CD4-positive, alpha-beta T cell (primary cell): ENCODE measurements at places on chromosomes 3 and 15. TPM values are rescaled to one million over a fixed set of nuclear protein-coding genes. Genes with fewer than 3 reads are reported as not detected.
A peak's percentile ranks its signal among the peaks of the same experiment; 100 is the strongest.

DLL4 gene
- total RNA-seq = 0.14 TPM

PLSCR5 gene
- total RNA-seq = not detected

FANCD2OS gene
- total RNA-seq = not detected

SOX14 gene
- not detected for total RNA-seq

MAGI1 gene
- total RNA-seq = not detected

SH2D7 gene
- total RNA-seq = not detected

GOLGA6L4 gene
- total RNA-seq = 2.9 TPM

CTDSPL gene
- total RNA-seq = 1.5 TPM

LMOD3 gene
- not detected for total RNA-seq

GRCh38 chr3:175518459-175518858, 659.3 kb downstream of the NAALADL2 start:
- no peaks in the 10 kb centered on the region for H3K27me3 ChIP-seq
- H3K4me3 ChIP-seq = no peak overlapping the region
- no peaks in the 10 kb centered on the region for H3K4me1 ChIP-seq
- no peak overlapping the region for H3K27ac ChIP-seq

GRCh38 chr3:127652246-127652995, 20.3 kb upstream of the ABTB1 start:
- H3K36me3 ChIP-seq = no peaks in the 10 kb centered on the region
- DNase-seq = peak; percentile 70
- H3K27me3 ChIP-seq = no peaks in the 10 kb centered on the region
- H3K27ac ChIP-seq = no peak overlapping the region
- peaks cover 4% of the 10 kb centered on the region for H3K4me1 ChIP-seq

DNA sequence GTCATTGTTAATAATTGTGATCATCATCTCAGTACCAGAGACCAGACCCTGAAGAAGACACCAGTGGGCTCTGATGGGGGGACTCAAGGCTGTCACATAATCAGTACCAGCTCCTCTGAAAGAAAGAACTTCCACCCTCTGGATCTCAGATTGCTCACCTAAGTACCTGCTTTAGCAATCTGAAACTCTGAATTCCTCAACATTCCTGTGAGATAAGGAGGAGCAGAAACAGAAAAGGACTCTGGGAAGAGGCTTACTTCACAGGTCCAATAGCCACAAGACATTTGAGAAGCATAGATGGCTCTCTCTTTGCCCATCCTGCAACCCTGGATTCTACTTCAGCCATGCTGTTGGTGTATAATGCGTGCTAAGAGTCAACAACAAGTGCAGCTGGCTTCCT, 44.0 kb upstream of the OXTR start:
- H3K4me3 ChIP-seq = no peak overlapping the region
- no peaks in the 10 kb centered on the region for H3K36me3 ChIP-seq
- H3K27me3 ChIP-seq = no peaks in the 10 kb centered on the region
- no peak for DNase-seq
- H3K4me1 ChIP-seq = no peaks in the 10 kb centered on the region

DNA sequence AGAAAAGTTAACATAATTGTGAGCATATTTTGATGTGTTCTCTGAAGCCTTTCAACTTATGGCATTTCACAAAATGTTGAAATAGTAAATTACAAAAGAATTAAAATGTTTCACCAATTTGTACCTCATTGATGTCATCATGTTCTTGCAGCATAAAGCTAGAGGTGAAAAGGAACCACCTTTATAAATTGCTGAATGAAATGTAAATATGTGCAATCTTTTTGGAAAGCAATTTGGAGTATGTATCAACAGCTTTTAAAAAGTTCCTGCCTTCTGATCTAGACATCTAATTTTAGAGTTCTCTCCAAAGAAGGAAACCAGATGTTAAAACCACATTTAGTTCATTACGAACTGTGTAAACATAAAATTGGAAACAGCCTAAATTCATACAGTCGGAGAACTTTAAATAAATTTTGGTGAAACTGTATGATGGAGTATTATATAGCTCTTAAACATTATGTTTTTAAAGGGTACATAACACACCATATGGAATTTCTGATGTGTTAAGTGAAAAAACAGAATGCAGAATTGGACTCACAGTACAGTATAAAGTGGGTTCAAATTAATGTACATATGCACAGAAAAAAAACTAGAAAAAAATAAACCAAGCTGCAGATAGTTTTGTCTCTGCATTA, 311.2 kb upstream of the NAALADL2 start:
- no peaks in the 10 kb centered on the region for H3K36me3 ChIP-seq
- H3K27me3 ChIP-seq = no peaks in the 10 kb centered on the region
- no peak overlapping the region for H3K27ac ChIP-seq

- H3K4me1 ChIP-seq = no peaks in the 10 kb centered on the region
- H3K36me3 ChIP-seq = peaks cover 82% of the 10 kb centered on the region
- H3K27me3 ChIP-seq = no peaks in the 10 kb centered on the region
- no peak overlapping the region for H3K27ac ChIP-seq
- DNase-seq = no peak
Measured at GRCh38 chr3:101732240-101732641, 7.8 kb downstream of the CEP97 start.

DNA sequence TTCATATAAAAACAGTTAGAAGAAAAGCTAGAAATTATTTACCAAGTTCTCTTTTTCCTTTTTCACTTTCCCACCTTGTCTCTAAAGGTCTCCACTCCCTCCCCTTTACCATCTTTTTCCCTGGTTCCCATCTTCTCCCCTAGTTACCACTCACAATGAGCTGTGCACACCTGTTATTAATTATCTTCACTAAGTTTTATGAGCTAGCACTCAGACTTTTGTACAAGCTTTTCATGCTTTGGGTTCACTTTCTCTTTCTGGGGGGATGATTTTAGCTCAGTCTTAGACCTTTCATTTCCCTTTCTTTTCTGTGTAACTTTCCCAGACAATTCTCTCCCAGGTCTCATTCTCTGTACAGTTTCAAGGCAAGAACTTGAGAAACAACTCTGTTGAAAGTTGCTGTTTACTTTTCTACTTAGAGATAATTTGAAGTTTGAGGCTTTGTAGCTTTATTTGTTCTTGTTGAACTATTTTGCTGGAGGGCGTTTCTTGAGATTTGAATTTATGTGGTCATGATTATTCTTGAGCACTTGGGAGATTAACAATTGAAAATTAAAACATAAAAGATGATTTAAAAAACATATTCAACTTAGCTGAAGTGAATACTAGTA, 24.0 kb upstream of the AADAC start:
- no peak overlapping the region for H3K4me3 ChIP-seq
- no peaks in the 10 kb centered on the region for H3K27me3 ChIP-seq
- no peak for DNase-seq
- H3K36me3 ChIP-seq = no peaks in the 10 kb centered on the region

DNA sequence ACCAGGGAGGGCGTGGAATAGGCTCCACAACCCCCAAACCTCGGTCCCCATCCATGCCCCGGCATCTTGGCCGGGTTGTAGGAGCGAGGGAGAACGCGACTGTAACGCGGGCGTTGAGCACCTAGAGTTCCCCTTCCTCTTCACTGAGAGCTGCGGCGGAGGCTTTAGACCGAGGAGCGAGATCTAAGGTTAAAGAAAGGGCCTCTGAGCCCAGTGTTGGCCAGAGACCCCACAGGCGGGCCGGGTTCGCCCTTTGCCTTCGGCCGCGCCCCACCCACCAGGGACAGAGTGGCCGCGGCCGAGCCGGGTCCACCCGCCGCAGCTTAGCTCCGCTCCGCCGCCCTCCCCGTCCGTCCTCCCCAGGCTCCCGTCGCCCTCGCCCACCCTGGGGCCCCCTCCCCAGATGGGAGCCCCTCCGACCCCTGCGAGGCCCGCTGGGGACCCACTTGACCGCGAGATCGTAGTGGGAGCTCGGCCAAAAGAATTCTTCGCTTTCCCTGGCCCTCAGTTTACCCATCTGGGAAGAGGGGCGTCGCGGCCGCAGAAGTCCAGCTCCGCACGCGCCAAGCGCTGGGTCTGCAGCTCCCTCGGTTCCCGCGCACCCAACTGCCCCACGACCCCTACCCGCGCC, 425 bp downstream of the ANPEP start:
- DNase-seq = no peak
- H3K4me3 ChIP-seq = peak overlapping the region; percentile 28
- H3K36me3 ChIP-seq = no peaks in the 10 kb centered on the region
- peaks cover 12% of the 10 kb centered on the region for H3K4me1 ChIP-seq

- H3K36me3 ChIP-seq = no peaks in the 10 kb centered on the region
- H3K27me3 ChIP-seq = peaks cover 35% of the 10 kb centered on the region
- H3K4me1 ChIP-seq = peaks cover 26% of the 10 kb centered on the region
- DNase-seq = no peak
Measured at GRCh38 chr15:73694419-73694818, 10.2 kb downstream of the CD276 start.

GRCh38 chr3:51434746-51435327, 43.8 kb downstream of the RBM15B start:
- no peaks in the 10 kb centered on the region for H3K4me1 ChIP-seq
- no peak overlapping the region for H3K4me3 ChIP-seq
- peaks cover 58% of the 10 kb centered on the region for H3K36me3 ChIP-seq
- no peaks in the 10 kb centered on the region for H3K27me3 ChIP-seq
- no peak overlapping the region for H3K27ac ChIP-seq

GRCh38 chr3:147930232-147930807, 521.2 kb downstream of the ZIC1 start:
- no peak overlapping the region for H3K27ac ChIP-seq
- no peak overlapping the region for H3K4me3 ChIP-seq
- H3K4me1 ChIP-seq = no peaks in the 10 kb centered on the region
- H3K36me3 ChIP-seq = no peaks in the 10 kb centered on the region
- DNase-seq = no peak

- no peak for DNase-seq
- no peak overlapping the region for H3K27ac ChIP-seq
- H3K4me1 ChIP-seq = peaks cover 5% of the 10 kb centered on the region
- H3K27me3 ChIP-seq = no peaks in the 10 kb centered on the region
- no peak overlapping the region for H3K4me3 ChIP-seq
Measured at GRCh38 chr3:27458929-27459328, 25.3 kb downstream of the SLC4A7 start.

DNA sequence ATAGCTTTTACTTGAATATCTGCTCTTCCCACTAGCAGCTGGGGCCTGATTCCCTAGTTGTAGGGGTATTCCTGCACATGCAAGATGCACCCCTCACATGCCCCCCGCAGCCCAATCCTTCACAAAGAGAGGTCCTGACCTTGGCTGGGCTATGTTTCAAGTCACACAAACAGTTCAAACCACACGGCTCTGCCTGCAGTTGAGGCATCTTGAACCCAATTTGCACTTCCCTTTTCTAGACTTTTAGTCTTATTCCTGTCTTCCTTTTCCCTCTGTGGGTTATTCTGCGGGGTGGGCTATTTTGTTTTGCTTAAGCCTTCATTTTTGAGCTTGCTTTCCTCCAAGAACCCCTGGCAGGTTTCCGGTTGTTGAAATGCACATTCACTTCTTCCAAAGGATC, 13.3 kb upstream of the CCR1 start:
- H3K4me3 ChIP-seq = no peak overlapping the region
- no peak for DNase-seq
- H3K27ac ChIP-seq = no peak overlapping the region
- peaks cover 3% of the 10 kb centered on the region for H3K4me1 ChIP-seq
- no peaks in the 10 kb centered on the region for H3K36me3 ChIP-seq
- H3K27me3 ChIP-seq = no peaks in the 10 kb centered on the region

- H3K4me3 ChIP-seq = no peak overlapping the region
Measured at GRCh38 chr15:38130740-38131498, 121.7 kb upstream of the SPRED1 start.

- H3K27me3 ChIP-seq = peaks cover 48% of the 10 kb centered on the region
- H3K36me3 ChIP-seq = no peaks in the 10 kb centered on the region
- peak; percentile 60 for DNase-seq
- peak within 1 kb of the TSS; percentile 30 for H3K4me3 ChIP-seq
- peaks cover 21% of the 10 kb centered on the region for H3K4me1 ChIP-seq
- no peak within 1 kb of the TSS for H3K27ac ChIP-seq
Measured at GRCh38 chr15:99104788-99105513, at the start of gene SYNM. TSS of gene SYNM (plus strand) at chr15:99105080. CDS start at chr15:99105200, 120 bp downstream.

- no peaks in the 10 kb centered on the region for H3K27me3 ChIP-seq
- H3K36me3 ChIP-seq = no peaks in the 10 kb centered on the region
- H3K4me3 ChIP-seq = no peak overlapping the region
- H3K27ac ChIP-seq = no peak overlapping the region
Measured at GRCh38 chr3:151387842-151388241, 3.3 kb upstream of the P2RY12 start.

DNA sequence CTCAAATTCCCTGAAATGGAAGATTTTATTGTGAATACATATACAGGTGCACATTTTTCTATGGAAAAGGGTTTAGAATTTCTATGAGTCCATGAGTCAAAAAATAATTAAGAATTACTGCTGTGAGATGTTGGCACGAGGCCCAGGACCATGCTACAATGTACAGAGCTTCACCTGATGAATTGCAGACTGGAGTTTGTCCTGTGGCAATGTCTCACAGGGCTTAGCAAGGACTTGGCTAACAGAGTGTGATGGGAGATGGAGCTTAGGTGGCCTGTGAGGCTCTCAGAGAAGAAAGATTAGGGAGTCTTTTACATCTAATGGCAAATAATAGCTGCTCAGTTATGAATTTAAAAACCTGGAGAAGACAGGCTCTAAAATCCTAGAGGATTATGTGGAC, 219.5 kb upstream of the CBLB start:
- no peak overlapping the region for H3K4me3 ChIP-seq
- no peaks in the 10 kb centered on the region for H3K4me1 ChIP-seq
- no peak for DNase-seq
- no peak overlapping the region for H3K27ac ChIP-seq
- H3K27me3 ChIP-seq = no peaks in the 10 kb centered on the region
- H3K36me3 ChIP-seq = no peaks in the 10 kb centered on the region

DNA sequence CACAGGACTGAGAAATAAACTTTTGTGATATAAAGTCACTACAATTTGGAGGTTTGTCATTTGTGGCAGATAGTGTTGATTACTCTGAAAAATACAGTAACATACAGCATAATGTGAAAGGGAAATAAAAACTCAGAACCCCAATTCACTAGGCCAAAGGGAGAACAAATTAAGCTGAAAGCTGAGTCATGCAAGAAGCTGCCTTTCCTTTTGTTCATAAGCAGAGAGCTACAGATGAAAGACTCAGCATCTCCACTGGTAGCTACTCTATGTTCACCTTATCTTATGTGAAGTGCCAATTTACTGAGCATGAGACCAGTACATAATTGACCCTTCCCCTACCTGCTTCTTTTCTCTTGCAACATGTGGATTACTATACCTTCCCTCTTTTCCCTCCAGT, 19.3 kb upstream of the SLTM start:
- peaks cover 10% of the 10 kb centered on the region for H3K4me1 ChIP-seq
- DNase-seq = no peak

- H3K4me1 ChIP-seq = no peaks in the 10 kb centered on the region
- H3K27me3 ChIP-seq = no peaks in the 10 kb centered on the region
- H3K27ac ChIP-seq = no peak overlapping the region
- H3K36me3 ChIP-seq = peaks cover 9% of the 10 kb centered on the region
- H3K4me3 ChIP-seq = no peak overlapping the region
- DNase-seq = no peak
Measured at GRCh38 chr3:128404276-128405068, 62.2 kb downstream of the DNAJB8 start.

GRCh38 chr3:124082343-124082742, 90.4 kb upstream of the ROPN1 start:
- H3K4me3 ChIP-seq = no peak overlapping the region
- H3K27ac ChIP-seq = no peak overlapping the region
- peaks cover 2% of the 10 kb centered on the region for H3K27me3 ChIP-seq
